ENCODE measurements at places on chromosomes 11 and 22.

GRCh38 chr11:18768472-18768901 is 23.1 kb downstream of the PTPN5 start:
- DNase-seq, result no peak

DNA sequence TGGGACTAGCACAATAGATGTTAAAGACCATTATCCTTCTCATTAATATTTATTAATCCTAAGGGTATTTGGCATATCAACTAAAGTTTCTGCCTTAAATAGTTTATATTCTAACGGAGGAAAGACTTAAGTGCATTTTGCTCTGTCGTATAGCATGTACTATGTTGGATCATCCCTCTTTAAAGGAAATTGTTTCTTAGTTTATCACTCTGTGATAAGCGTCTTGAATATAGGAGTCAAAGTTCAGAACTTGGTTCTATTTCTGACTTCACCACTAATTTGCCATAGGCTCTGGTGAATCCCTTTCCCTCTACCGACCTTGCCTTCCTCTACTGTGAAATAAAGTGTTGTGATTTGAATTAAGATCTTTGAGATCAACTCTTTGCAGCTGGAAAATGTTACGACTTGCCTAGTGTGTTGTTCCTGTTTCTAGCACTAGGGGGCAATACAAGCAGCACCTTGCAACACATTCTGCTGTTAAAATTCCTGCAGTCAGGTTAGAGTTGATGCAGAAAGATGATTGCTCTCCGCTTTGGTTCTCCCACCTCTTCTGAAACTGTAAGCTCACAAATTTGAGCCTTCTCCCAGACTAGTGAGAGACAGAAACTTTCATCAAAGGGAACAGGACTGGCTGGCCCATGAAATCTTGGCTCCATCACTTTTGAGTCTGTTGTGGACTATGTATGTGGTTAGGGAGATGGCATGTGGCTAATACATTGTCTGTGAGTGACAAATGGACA is 27.8 kb upstream of the ZNRF3 start:
- peak; percentile 37 for DNase-seq

DNA sequence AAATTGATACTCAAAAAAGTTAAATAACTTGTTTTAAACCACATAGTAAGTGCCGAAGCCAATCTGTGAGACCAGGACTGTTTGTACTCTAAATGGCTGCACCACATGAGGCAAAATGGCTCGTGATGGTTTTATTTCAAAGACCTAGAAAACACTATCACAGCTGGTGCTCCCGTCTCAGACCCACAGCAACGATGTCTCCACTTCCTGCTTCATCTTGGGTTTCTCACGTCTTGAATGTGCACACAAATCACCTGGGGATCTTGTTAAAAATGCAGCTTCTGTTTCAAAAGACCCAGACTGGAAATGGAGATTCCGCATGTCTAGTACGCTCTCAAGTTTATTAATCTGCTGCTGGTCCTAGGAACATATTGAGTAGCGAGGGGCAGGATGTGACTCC is 1.2 kb downstream of the CD3E start:
- no peak for DNase-seq

GRCh38 chr11:23181022-23181807 is 320.9 kb upstream of the CCDC179 start:
- DNase-seq, result no peak

DNA sequence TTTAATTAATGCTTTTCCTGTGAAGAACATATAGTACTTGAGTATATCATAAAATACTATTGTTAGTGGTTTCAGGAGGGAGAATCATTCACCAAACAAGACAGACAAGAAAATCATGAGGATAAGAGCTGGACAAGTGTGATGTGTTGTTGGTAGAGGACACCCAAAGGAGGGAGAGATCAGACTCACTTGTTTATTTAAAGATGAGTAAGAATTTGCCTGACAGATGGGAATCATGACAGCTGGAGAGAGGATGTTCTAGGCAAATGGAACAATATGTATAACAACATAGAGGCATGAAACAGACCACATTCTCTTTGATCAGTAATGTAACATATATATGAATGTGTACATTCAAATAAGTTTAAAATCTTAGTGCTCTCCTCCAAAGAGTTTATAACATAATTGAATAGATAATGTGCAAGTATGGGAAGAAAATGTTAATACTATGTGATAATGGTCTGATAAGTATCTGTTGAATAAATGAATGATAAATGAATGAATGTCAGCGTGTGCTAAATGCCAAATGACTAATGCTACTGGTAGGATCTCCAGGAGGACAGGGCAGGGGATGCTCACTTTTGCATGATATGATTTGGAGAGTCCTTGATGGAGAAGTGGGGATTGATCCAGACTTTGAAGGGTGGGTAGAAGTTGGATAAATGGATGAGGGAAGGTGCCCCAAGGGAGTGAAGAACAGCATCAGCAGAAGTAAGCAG is 228.9 kb upstream of the SORL1-AS1 start:
- no peak for DNase-seq

DNA sequence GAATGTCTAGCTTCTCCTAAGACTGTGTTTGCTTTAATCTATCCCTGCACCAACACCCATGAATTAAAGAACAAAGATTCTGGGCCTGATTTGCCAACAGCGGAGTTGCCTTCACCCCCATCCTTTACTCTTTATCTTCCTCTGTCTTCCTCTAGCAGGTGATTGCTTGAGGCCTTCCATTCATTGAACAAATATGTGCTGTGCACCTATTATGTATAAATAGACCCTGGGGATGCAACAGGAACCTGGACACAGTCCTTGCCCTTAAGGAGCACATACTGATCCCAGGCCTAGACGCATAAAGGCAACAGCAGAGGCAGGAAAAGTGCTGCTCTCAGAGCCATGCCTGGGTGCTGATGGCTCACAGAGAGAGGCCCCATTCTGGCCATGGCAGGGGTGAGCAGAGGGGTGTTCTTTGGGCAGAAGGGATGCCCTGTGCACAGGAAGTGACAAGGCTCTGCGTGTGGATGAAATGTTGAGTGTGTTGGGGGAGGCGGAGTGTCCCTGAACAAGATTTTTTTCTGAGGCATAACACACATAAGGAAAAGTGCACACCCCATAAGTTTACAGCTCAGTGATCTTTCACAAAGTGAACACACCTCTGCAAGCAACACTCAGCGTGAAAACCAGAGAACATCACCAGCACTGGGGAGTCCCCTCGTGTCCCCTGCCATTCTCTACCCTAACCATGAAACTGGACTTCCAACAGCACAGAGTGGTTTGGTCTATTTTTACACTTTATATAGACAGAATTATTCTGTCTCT is 145.9 kb downstream of the GRIK4 start:
- no peak for DNase-seq

- peak; percentile 46 for DNase-seq
Observed at GRCh38 chr11:105466582-105467228, 143.2 kb upstream of the GRIA4 start.

DNA sequence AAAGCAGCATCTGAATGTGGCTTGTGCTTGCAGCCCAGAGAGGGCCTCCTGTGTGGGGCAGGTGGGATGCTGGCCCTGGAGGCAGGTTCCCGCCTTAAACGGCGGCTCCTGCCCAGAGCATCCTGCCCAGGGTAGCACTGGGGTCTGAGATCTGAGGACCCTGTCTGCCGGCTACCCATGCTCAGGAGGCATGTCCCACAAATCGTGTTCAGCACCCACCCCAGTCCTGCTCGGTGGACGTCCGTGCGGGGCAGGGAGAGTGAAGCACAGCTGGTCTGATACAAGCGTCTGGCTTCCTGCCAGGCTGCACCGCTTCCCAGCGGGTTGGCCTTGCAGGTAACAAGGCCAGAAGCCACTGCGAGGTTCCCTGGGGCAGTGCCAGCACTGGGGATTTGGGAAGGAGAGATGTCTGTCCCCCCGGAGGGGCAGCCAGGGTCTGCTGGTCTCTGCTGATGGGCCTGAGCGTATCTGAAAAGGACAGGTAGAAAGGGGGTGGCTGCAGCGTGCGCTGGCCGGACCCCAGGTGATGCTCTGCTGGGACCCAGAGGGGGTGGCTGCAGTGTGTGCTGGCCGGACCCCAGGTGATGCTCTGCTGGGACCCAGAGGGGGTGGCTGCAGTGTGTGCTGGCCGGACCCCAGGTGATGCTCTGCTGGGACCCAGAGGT is 3.6 kb downstream of the TRABD start:
- DNase-seq, result no peak

- DNase-seq, result peak; percentile 89
Observed at GRCh38 chr11:118998822-118999221, 884 bp downstream of the CENATAC start.

GRCh38 chr11:27313157-27313821 is 49.7 kb downstream of the CCDC34 start:
- no peak for DNase-seq

GRCh38 chr11:124918950-124919349 is at the start of gene HEPN1:
Gene HEPN1 (plus strand): TSS chr11:124919250.
- DNase-seq, result no peak

DNA sequence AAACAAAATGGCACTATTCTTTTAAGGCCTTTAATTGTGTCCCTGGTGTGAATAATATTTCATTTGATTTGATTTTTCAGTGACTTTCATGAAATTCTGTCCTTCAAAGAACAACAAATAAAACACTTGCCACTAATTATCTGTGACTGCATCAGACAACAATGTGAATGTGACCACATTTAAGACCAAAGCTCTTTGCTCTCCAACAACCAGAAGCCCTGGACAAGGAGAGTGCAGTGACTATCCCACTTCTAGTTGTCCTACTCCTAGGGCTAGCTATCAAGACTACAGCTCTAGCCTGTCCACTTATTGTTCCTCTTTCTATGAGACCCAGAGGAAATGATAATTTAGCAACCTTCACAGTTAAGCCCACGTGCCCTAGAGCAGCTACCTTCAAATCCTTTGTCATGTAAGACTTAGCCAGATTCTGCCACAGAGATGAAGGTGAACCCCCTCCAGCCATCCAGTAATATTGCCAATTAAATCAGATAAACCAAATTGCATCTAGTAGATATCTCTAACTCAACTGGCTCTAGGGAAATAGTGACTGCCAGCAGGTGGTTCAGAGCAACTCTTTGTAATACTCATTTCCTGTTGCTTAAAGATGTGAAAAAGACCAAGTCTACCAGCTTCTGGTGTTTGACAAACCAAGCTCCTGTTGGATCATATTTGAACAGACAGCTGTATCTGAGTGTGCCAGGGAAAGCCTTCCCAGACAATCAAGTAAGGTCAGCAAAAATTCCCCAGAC is 142.6 kb upstream of the BLID start:
- no peak for DNase-seq

- DNase-seq, result no peak
Observed at GRCh38 chr22:40610329-40610850, 26.1 kb downstream of the MRTFA start.

GRCh38 chr11:22878039-22878438 is 17.8 kb upstream of the CCDC179 start:
- DNase-seq, result no peak

GRCh38 chr22:42686756-42687491 is 33.7 kb downstream of the A4GALT start:
- DNase-seq, result no peak

- DNase-seq, result no peak
Observed at GRCh38 chr22:41560095-41560471, 727 bp upstream of the CSDC2 start.

DNA sequence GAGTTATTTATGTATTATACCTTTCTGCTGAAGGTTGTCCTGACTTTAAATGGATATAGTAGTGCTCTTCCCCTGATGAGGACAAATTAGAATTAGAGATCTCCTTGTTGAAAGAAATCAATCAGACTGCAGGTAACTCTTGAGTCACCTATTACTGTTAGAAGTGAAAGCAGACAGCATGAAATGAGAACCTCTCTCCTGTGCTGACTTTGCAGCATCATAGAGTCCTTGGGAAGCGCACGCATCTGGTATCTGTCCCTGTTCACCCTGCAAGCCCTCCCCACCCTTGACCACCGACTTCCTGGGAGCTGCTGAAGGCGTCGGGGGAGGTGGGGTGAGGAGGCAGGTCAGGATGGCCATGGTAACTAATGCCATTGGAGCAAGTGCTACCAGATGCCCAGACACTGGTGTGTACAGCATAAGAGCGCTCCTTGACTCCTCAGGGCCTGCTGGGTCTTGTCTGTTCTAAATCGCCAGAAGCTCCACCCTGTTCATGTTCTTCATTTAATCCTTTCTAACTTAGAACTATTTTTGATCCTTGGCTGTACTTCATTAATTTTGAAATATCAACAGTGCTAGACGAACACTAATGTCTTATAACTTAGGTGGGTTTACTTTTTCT is 143.9 kb downstream of the WNT7B start:
- no peak for DNase-seq

GRCh38 chr11:28054821-28055220 is 53.1 kb downstream of the KIF18A start:
- DNase-seq, result no peak

- no peak for DNase-seq
Observed at GRCh38 chr22:24120044-24120443, 61.2 kb upstream of the SUSD2 start.

DNA sequence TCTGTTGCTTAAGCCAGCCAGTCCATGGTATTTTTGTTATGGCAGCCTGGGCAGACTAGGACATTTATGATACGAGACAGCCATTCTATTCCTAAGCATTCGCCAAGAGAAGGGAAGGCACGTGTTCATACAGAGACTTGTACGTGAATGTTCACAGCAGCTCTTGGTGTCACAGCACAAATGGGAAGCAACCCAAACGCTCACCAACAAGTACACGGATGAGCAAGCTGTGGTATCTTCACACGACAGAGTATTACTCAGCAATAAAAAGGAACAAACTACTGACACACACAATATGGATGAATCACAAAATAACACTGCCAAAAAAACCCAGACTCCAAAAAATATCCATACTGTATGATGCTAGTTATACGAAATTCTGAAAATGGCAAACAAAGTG is 85.1 kb downstream of the PHF21B start:
- no peak for DNase-seq

DNA sequence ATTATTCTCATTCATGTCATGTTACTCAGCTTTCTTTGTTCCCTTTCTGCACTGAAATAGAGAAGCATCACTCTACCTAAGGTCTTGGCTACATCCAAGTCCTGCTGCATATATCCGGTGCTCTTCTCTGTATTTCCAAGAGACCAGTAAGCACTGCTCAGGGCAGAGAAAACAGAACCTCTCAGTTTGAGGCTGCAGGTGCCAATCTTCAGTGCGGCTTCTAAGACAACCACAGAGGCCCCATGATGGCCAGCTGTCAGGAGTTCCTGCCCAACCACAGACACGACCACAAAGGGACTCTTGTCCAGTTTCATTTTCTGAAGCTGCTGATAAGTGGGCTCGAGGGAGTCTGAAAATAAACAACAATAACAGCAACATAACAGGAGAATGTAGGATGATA is 378.4 kb upstream of the PITPNB start:
- DNase-seq, result no peak

- DNase-seq, result no peak
Observed at GRCh38 chr11:118009864-118010737, 23.9 kb downstream of the IL10RA start.

GRCh38 chr11:19803506-19803998 is 90.9 kb downstream of the NAV2 start:
- DNase-seq, result no peak

DNA sequence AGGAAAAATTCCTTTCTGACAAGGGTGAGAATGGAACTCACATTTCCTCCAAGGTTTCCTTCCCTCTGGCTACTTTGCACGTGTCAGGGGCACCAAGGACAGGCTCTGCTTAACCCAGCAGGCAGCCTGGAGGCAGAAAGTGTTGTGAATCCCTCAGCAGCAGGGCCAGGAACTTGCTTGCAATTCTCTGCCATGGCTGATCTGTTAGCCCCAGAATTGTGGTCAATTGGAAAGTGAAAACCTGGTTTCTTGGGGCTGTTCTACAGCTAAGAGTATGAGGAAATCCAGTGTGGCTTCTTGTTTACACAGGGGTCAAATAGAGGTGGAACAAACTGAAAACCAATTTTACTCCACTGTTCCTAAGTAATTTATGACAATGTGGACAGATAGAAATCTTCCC is 38.3 kb upstream of the CEP295 start:
- DNase-seq, result no peak

- no peak for DNase-seq
Observed at GRCh38 chr11:119373921-119374631, 7.4 kb downstream of the USP2 start.

Data from HS-5 (cell line).